ENCODE measurements at places on chromosomes 16 and 17.

DNA sequence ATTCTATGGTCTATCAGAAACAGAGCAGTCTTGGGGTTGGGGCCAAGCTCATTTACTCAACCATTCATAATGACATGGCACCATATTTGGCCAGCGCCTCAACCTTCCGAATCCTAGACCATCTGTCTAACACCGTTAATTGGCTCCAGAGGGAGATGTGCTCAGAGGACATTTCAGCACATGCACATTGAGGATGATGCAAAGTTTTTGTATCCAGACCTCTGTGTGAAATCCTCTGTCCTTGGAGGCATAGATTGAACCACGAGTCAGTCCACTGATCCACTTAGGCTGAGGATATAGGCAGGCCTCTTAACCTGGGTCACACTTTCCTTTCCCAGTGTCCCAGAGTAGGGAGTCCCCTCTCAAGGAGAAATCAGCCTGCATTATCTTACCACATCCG is 85.5 kb downstream of the SHISA6 start:
- DNase-seq = peak; percentile 58

DNA sequence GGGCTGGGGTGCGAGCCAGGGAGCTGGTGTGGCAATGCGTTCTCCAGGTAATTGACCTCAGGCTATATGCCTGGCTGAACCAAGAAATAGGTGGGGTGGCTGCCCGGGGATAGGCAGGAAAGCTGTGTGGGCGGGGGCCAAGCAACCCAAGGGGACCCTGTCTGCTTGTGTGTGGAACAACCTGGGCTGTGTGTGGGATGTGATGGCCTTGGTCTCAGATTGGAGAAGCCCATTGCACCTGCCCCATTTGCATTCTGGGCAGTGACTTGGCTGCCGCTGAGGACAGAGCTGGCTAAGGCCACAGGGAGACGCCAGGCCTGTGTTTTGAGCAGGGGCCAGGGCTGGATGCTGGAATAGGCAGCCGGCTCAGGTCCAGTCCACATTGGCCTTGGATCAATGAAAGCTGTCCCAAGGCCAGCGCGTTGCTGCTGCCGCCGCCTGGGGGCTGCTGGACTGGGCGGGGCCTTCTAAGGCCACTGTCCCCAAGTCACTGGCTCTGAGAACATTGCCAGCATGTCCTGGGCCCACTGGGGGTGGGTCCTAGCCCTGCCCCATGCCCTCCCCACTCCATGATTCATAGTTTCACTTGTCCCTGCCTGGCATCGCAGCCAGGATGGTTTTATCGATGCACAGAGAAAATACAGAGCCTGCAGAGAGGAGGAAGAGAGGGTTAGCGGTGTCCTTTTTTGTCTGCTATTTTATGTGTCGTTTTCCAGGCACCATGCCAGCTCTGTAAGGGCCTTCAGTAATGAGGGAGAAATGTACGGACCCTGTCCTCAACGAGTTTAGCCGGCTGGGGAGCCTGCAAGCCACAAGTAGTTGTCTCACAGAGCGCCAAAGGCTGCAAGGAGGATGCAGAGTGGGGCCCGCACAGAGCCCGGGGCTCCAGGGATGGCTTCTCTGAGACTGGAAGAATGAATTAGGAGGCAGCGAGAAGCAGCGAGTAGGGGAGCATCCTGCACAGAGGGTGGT is 43.9 kb downstream of the NKD1 start:
- no peak for DNase-seq

DNA sequence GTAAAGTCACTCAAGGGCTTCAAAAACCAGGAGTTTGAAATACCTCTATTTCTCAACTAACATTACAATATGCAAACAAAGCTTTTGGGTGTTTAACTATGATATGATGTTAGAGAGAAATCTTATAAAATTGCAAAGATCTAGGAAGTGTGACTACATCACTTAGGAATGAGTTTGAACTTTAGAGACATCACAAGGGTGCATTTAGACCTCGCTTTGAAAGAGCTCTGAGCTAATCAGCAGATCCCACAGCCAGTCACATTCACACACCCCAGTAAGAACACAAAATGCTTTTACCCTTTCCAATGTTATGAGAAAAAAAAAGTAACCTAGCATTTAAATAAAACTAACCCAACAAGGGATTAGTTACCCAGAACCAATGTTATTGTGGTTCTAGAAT is 45.2 kb downstream of the HYDIN start:
- DNase-seq = no peak

GRCh38 chr16:64092271-64092670 is 1029.6 kb downstream of the CDH11 start:
- no peak for DNase-seq

- DNase-seq = no peak
Measured at GRCh38 chr17:80696456-80696855, 151.8 kb downstream of the RPTOR start.

GRCh38 chr16:82995924-82996441 is 369.2 kb downstream of the CDH13 start:
- DNase-seq = no peak

- no peak for DNase-seq
Measured at GRCh38 chr17:59619035-59619297, 729 bp upstream of the CLTC start.

DNA sequence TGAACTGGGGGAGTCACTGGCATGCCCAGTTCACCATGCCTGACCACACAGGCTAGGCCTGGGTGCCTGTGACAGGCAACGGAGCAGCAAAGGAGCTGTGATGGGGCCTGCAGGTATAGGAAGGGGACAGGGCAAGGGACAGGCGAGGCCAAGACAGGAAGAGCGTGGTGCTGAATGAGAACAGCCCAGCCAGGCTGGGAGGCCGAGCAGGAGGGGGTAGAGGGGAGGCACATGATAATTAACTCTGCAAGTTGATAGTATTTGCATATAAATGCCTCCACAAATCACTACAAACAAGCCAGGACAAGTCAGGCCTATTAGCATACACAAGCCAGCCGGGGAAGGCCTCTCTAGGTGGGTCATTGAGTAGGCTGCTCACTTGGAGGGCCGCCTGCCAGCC is 7.8 kb downstream of the ZFHX3 start:
- DNase-seq = no peak

- DNase-seq = no peak
Measured at GRCh38 chr17:56076980-56077379, 76.3 kb upstream of the ANKFN1 start.

DNA sequence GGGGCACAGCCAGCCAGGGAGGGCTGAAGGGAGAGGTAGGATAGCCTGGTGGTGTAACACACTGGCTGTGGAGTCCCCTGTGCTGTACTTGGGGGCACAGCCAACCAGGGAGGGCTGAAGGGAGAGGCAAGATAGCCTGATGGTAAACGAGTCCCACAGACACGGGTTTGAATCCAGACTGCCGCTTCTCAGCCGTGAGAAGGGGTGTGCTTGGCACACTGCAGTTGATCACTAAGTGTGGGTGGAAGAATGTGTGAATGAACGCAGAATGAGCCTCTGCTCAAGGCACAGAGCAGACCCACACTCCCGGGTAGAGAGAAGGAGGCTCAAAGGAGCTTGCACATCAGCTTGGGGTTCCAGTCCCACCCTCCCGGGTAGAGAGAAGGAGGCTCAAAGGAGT is 71.4 kb downstream of the TIMM22 start:
- no peak for DNase-seq

DNA sequence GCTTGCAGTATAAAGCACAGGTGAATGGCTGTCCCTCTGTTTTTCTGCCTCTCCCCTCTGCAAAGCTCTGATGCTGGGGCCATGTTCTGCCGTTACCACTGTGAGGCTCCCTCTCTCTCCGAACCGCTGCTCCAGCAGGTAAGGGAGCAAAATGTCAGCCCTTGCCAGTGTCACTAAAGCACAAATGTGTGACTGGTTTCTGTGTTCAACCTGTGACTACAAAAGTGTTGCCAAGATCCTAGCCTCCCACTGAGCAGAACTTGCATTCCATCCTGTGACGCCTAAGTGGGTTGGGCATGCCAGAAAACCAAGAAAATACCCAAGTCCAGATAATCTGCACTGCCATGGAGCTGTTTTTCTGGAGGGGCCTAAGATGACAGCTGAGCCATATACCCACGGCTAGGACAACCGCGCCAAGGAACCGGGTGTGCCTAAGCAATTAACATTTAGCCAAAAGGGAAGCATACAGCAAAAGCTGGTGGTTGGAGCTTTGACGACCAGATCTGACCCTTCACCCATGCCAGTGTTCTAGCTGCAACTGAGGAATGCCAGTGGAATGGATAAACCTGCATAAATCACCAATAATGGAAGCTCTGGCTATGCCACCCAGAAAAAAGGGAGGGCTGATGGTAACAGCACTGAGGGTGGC is 35.0 kb downstream of the PSME3IP1 start:
- DNase-seq = peak; percentile 22

DNA sequence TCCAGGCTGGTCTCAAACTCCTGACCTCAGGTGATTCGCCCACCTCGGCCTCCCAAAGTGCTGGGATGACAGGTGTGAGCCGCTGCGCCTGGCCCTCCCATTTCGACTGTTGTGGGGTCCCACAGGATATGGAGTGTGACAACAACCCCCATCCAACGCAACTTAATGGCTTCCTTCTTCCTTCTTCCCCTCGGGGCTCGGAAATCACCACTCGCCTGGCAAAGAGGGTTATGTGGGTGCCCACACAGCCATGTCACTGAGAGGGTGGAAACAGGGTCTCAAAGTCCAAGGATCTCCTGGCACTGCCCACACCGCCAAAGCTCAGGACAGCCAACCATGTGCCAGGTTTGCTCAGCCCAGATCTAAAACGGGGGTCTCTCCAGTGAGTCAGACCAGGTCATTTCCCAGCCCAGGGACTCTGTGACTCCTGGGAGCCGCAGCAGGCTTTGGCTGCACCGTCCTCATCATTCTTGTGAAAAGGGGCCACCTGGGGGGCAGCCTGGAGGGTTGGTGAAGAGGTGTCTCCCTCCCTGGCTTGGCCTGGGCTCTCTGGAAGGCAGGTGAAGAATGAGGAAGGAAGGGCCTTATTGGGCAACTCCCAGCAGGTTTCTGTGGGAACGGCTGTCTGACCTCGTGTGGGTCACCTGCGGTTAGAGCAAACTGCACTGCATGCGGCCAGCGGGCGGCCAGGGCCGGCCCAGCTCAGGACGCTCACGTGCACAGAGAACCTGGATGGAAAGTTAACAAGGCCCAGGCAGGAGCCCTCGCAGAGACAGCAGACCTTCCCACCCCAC is 25.3 kb upstream of the LITAF start:
- DNase-seq = no peak

DNA sequence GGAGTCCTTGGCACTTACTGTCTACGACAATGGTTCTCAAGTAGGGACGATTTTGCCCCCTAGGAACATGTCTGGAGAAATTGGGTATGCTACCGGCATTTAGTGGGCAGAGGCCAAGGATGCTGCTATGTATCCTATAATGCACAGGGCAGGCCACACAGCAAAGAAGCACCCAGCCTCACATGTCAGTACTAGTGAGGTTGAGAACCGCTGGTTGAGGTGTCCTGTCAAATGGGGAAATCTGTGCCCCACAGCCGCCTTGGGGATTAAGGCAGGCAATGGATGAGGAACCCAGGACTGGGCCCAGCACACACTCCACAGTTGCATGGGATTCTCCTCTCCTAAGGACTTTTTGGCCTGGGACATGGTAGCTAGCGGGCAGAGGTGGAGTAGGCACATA is 86.7 kb upstream of the TOB1 start:
- no peak for DNase-seq

- DNase-seq = no peak
Measured at GRCh38 chr16:57624806-57625500, 3.5 kb upstream of the ADGRG1 start.

- DNase-seq = no peak
Measured at GRCh38 chr17:30414486-30414885, 35.8 kb downstream of the CPD start.

- no peak for DNase-seq
Measured at GRCh38 chr17:76793775-76794174, 55.9 kb downstream of the MFSD11 start.

GRCh38 chr16:72621651-72622050 is 426.3 kb downstream of the ZFHX3 start:
- no peak for DNase-seq

DNA sequence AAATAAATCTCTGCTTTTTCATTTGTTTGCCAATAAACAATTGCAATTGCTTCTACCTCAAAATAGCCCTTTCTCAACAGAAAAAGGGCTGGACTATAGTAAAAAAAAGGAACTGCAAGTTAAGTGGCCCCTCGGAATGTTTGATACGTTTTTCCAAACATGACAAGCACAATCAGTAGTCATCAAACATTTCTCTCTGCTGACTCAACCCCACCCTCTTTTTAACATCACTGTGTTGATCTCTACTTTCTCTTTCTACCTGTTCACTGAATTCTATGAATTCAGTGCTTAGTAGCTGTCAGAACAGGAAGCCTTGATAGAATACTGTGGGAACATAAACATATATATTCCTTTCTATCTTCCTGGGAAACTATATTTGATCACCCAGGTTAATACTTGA is 116.5 kb upstream of the AXIN2 start:
- no peak for DNase-seq

- no peak for DNase-seq
Measured at GRCh38 chr16:80985611-80986010, 21.1 kb downstream of the CMC2 start.

DNA sequence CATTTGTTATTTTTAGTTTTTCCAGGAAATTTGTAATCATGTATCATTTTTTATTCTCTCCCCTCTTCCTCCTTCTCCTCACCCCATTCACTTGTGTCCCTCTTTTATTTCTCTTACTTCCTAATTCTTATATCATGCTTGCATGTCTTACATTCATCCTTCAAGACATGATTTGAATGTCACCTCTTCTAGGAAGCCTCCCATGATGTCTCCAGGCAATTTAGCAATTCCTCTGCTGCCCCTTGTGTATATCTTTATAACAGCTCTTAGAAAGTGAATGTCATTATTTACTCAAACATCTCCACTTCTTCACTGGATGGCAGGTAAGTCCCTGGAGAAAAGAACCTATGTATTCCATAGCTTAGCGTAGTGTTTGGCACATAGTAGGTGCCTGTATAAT is 7.8 kb downstream of the HNF1B start:
- no peak for DNase-seq

DNA sequence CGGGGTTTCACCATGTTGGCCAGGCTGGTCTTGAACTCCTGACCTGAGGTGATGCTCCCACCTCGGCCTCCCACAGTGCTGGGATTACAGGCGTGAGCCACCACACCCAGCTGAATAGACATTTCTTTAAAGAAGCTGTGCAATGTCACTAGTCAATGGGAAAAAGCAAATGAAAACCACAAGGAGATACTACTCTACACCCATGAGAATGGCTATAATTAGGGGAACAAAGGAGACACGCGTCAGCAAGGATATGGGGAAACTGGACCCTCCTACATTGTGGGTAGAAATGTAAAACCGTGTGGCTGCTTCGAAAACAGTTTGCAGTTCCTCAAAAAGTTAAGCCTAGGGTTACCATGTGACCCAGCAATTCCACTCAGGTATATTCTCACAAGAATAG is 103.4 kb downstream of the VPS53 start:
- DNase-seq = no peak

DNA sequence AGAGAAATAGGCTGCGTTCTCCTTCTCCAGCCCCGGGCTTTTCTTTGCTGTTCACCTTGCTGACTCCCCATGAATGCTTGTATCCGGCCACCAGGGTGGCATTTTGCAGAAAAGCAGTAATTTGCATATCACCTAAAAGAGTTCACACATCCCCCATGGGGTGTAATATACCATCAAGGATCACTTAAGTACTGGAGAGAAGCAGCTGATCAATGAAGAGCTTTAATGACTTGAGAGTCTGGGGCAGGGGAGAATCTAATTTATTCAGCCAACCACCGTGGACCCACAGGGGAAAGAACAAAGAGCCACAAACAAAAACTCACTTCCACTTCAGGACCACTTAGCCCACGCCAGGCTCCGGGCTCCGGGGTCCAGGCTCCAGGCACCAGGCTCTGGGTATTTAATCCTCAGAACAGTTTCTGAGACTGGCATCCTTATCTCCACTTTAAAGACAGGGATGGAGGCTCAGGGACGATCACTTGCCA is 33.9 kb upstream of the SEC14L1 start:
- no peak for DNase-seq

GRCh38 chr16:28975158-28975599 is 601 bp downstream of the SPNS1 start:
- DNase-seq = no peak

Data from vagina (tissue), 2 donors.